Fibroblast of lung (primary cell): ENCODE measurements at places on chromosomes 13 and 19. TPM values are rescaled to one million over a fixed set of nuclear protein-coding genes. Genes with fewer than 3 reads are reported as not detected.

Gene PABPC3
- total RNA-seq = 0.17 and 0.26 TPM in 2 replicates

Gene TNFSF13B
- 4.8 and 5.4 TPM in 2 replicates for total RNA-seq

Gene TBXA2R
- 0.77 and 1.8 TPM in 2 replicates for total RNA-seq

Gene KLF12
- 10.5 and 11.4 TPM in 2 replicates for total RNA-seq

Gene KLK12
- not detected in 2 replicates for total RNA-seq

Gene KIR2DL4
- not detected in 2 replicates for total RNA-seq

Gene ZNF253
- total RNA-seq = 3.3 and 5.6 TPM in 2 replicates

Gene HPN
- total RNA-seq = 0.33 and 0.51 TPM in 2 replicates
